ENCODE measurements at places on chromosomes 2 and 18.

DNA sequence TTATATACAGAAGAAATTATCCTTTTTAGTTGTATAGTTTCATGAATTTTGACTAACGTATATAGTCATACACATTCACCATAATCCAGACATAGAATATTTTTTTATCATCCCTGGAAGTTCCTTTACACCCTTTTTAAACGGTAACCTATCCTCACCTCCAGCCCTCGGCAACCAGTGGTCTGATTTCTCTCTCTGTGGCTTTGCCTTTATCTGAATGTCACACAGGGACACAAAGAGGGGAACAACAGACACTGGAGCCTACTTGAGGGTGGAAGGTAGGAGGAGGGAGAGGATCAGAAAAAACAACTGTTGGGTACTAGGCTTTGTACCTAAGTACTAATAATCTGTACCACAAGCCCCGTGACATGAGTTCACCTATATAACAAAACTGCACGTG is 191.9 kb downstream of the MC4R start:
- no peak for DNase-seq

DNA sequence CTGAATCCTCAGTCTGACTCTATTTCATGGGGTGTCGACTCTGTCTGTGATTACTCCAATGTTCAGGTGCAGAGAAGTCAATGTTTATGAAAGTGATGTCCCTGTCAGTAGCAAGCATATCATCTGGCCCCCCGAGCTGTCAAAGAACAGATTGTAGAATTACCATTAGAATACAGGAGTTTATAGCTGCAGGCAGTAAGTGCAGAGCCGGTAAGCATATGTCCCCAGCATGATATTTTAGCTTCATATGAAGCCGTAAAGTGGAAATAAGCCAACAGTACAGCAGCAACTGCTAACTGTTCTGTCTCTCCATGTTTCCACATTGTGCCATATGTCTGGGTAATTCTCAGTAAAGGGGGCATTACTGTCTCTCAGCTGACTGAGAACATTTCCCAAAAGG is 541.8 kb downstream of the SOX11 start:
- DNase-seq: no peak

DNA sequence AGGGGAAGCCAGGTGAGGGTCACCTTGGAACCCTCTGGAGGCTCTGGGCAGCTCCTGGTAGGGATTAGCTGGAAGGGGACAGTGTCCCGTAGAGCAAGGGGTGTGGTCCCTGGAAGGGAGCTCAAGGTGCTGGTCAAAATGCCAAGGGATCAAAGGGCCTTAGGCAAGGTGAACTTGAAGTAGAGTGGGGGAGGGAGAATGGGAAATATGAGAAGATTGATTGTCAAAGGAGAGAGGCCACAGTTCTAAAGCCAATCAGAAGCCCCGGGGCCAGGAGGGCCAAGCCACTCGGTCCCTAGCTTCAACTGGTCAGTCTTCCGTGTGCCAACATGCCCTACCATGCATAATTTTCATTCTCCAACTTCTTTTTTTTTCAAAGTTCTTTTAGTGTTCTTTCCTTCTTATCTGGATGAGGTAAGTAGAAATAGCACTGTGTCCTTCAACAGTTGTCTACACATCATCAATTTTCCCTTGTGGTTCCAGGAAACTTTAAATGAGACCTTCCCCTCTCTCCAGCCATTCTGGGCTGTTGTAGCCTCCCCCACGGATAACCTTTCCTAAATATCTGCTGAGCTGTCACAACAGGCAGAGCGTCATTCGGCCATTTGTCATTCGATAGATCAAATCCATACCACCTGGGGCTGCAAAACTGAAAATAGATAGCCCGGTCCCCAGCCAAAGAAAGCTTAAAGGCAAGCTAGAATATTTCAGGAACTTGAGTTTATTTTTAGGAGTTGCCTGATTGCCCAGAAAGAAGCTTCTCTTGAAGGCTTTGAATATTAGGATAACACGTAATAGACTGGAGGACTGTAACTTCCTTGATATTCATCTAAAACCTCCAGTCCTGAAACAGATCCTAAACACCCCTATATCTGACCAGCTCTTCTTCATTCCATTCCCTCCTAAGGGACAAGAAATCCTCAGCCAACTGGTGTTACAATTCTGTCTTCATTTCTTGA is 83.3 kb downstream of the ALPK2 start:
- DNase-seq: no peak

GRCh38 chr2:199764273-199764800 is 86.7 kb downstream of the FTCDNL1 start:
- no peak for DNase-seq

- no peak for DNase-seq
Observed at GRCh38 chr2:14633061-14633460, 544 bp downstream of the LRATD1 start.
